ENCODE measurements at places on chromosomes 16 and 17.

GRCh38 chr17:29566473-29567303, at the start of gene ABHD15:
ABHD15 (minus strand) TSS chr17:29567037; CDS start chr17:29566966, 71 bp downstream.
- DNase-seq: peak; percentile 72

DNA sequence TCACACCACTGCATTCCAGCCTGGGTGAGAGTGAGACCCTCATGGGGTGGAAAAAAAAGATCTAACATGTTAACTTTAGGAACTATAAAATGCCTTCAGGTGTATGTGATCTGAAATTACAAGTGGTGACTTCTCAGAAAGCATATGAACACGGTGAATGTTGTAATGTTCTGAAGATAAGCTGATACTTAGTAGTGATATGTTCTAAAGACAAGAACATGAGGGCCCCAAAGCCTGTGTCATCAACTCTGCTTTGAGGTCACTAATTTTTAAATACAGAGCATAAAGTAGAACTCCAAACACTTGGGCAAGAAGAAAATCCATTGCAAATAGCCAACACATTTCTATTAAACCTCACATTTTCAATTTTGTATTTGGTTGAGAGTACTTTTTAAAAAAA, 2.6 kb upstream of the FBF1 start:
- DNase-seq: no peak

- DNase-seq: no peak
Measured at GRCh38 chr16:19804538-19805323, 79.9 kb downstream of the GPRC5B start.

GRCh38 chr17:10428781-10429180, 7.0 kb upstream of the MYH8 start:
- no peak for DNase-seq

DNA sequence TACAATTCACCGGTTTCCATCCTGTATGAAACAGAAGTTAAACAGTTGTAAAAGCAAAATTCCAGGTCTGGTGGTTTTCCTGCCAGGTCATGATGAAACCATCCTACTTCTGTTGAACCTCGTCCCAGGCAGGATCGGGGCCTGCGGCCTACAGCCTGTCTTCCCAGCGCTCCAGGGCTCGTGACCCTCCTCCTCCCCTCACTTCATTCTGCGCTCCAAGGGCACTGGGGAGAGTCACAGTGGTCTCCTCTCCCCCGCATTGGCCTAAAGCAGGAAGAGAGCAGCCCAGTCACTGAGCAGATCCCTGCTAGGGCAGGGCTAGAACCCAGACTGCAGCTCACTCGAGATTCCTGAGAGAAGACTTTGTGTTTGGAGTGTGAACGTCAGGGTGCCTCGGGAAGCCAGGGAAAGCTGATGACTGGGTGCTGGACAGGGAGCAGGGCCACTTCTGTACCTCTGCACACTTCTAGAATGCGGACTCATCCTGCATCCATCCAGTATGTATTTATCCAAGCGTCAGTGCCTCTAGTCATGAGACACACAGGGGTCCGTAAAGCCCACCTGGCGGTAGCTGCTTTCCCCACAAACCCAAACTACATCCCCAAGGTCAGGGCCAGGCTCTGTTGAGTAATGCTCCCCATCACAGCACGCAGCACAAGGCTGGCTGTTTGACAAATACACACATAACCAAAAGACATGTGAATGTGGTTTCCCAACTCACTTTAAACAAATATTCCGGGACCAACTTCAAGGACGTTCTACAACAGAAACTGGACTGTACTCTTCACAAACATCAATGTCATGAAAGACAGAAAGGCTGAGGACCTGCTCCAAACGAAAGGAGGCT, 1.7 kb upstream of the ITGAE start:
- DNase-seq: no peak

DNA sequence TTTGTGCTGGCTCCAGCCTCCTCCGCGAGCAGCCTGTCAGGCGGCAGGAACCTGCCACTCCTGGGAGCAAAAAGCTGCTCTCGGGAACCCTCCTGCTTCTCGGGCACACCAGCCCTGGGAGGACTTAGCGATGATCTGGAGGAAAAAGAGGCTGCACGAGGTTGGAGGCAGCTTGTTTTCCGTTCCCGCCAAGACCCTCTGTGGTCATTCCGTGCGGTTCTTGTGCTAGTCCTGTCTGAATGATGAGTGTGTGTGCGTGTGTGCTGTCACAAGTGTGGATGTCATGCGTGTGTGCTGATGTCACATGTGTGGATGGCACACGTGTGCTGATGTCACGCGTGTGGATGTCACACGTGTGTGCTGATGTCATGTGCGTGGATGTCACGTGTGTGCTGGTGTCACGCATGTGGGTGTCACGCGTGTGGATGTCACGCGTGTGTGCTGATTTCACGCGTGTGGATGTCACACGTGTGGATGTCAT, 150.0 kb downstream of the NPIPB11 start:
- no peak for DNase-seq

GRCh38 chr17:9628509-9628908, 16.8 kb upstream of the USP43 start:
- no peak for DNase-seq

GRCh38 chr17:59890720-59891119, 2.0 kb downstream of the TUBD1 start:
- DNase-seq: no peak

- DNase-seq: no peak
Measured at GRCh38 chr16:26178298-26178697, 486.5 kb downstream of the HS3ST4 start.

DNA sequence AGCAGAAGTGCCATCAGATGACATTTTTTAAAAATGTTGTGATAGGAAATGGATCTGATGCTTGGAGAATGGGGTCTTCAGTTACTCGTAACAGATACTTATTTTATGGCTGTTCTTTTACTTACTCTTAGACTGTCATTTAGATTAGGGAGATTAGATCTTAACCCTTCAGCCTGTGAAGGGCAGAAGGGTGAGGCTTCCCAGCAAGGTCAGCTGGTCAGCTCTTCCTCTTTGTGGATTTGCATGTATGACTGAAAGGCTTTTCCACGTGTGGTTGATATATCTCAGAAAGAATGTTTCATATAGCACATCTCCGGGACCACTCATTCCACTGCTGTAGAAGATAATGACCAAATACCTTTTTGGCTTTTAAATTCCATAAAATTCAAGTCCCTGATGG, 27.4 kb downstream of the GRB7 start:
- DNase-seq: no peak

- no peak for DNase-seq
Measured at GRCh38 chr17:6940186-6940649, 55.6 kb upstream of the ALOX12 start.

- no peak for DNase-seq
Measured at GRCh38 chr16:75304521-75305363, 53.3 kb upstream of the BCAR1 start.

DNA sequence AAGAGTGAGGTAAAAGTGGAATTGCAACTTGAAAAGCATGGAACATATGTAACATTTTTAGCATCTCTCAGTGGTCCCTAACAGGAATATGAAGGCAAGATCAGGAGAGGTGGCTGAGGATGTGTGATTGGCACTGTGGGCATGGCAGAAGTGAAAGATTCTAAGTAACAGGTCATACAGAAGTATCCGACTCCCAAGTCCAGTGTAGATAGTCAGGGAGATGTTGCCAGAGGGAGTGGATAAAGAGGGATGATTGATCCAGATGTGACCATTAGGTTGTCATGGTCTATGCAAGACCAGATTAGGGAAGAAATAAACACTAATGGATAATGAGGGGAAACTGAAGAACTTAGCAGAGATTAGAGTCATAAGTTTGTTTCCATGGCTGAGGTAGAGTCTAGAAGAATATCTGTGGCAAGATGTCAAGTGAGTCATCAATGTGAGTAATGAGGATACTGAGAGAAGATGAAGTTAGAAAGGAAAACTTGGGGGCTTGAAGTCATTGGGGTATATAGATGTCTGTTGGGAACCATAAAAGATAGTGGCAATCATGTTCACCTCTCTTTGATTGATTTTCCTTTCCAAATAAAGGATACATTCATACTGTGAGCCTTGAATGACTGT, 23.9 kb upstream of the CAPNS2 start:
- DNase-seq: no peak

- no peak for DNase-seq
Measured at GRCh38 chr17:2755891-2756724, 6.7 kb upstream of the CCDC92B start.

DNA sequence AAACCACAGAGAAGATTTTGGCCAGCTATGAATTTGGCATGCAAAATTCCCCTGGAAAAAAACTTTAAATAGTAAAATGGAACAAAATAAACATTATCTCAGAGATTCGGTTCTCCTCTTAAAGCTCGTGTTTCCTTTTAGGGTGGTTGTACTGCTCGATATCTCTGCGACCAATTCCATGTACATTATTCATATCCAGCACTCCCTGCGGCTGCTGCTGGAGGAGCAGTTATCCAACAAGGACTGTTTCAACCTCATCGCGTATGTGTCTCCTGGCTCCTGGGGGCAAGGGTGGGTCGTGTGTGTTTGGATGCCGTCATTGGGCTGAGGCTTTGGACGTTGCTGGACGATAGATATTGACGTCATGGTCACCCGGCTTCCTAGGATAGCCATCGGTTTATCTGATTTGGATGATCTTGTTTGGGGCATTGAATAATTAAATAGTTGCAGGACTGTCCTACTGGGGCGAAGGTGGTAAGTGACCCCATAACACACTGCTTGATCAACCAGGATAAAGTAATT, 33.8 kb downstream of the VWA3A start:
- no peak for DNase-seq

DNA sequence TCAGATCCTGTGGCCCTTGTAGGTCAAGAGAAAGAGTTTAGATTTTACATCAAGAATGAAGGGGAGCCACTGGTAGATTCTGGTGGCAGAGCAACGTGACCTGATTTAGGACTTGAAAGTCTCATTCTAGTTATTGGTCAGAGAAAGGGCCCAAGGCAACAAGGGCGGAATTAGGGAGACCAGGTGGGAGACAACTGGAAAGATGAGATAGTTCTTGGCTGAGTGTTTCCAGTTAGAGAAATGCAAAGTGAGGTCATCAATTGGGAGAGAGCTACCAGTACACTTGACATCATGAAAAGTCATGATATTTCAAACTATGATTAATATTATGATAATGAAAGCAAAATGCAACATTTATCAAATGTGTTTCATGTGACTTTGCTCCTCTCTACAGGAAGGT, 147.2 kb upstream of the FAM20A start:
- no peak for DNase-seq

GRCh38 chr17:49703557-49704277, 4.0 kb downstream of the SLC35B1 start:
- no peak for DNase-seq

DNA sequence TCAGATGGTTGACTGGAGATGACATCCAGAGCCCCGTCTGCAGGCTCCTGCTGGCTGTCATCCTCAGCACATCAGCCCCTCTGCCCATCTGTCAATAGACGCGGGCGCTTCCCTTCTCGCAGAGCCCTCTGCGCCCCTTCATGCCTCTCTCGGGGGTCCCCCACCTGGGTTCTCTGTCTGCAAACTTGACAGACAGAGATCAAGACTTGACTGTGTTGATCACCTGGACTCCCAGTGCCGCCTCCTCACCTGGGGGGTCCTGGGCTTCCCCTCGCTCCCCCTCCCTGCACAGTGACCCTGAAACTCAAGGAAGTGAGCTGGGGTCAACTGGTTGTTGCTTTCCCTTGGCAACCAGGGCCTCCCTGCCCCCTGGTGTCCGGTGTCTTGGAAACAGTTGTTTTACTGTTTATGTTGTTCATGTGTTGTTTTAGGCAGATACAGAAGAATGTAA, 31.9 kb downstream of the RNF213 start:
- no peak for DNase-seq

- DNase-seq: no peak
Measured at GRCh38 chr16:15961060-15961511, 11.7 kb downstream of the ABCC1 start.

DNA sequence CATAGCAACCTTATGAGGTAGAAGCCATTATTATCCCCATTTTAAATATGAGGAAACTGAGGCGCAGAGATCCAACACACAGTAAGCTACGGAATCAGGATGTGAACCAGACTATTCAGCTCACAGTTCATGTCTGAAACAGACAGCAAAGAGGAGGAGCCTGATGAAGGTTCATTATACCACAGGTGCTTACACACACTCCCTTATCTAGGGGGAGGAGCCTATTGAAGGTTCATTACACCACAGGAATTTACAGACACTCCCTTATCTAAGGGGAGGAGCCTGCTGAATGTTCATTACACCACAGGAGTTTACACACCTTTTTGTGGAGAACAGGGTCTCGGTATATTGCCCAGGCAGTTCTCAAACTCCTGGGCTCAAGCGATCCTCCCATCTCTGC, 21.9 kb downstream of the C16orf95 start:
- no peak for DNase-seq
